IMR-90 (cell line): ENCODE measurements at places on chromosomes 5 and 9. TPM values are rescaled to one million over a fixed set of nuclear protein-coding genes. Genes with fewer than 3 reads are reported as not detected.

Gene PCDHGA12
- 8.8 and 9.7 TPM in 2 replicates for total RNA-seq

Gene FBP2
- not detected in 2 replicates for total RNA-seq

Gene SLC6A3
- total RNA-seq = not detected in 2 replicates

Gene TRIM14
- total RNA-seq = 3.0 and 3.1 TPM in 2 replicates

Gene SLC46A2
- total RNA-seq = not detected in 2 replicates

Gene TAS2R1
- total RNA-seq = not detected in 2 replicates

Gene AK6
- 14.7 and 38.6 TPM in 2 replicates for total RNA-seq

Gene KCNIP1
- not detected in 2 replicates for total RNA-seq

Gene FGF1
- 7.7 and 8.1 TPM in 2 replicates for total RNA-seq

Gene LRRTM2
- total RNA-seq = 1.9 and 2.0 TPM in 2 replicates

Gene TTC16
- total RNA-seq = not detected in 2 replicates

Gene RMND5B
- 11.7 and 14.0 TPM in 2 replicates for total RNA-seq

Gene IFNA13
- total RNA-seq = not detected in 2 replicates

Gene CCDC127
- total RNA-seq = 3.9 and 4.4 TPM in 2 replicates

Gene RGMB
- total RNA-seq = 74.4 and 83.0 TPM in 2 replicates

Gene UGT3A2
- total RNA-seq = not detected in 2 replicates
